Stimulated activated CD4-positive, alpha-beta T cell treated with anti-CD3 and anti-CD28 coated beads, TNF-alpha, amount 100 ng/mL, for 24 hours (primary cell): ENCODE measurements at places on chromosomes 12 and 14.

- no peak for DNase-seq
These were observed 24.7 kb downstream of the BDKRB2 start for GRCh38 chr14:96229315-96229714.

- no peak for DNase-seq
These were observed 92.2 kb upstream of the ATF7IP start for GRCh38 chr12:14272956-14273912.

GRCh38 chr12:97404543-97404942 is 58.1 kb upstream of the RMST start:
- DNase-seq, result no peak

DNA sequence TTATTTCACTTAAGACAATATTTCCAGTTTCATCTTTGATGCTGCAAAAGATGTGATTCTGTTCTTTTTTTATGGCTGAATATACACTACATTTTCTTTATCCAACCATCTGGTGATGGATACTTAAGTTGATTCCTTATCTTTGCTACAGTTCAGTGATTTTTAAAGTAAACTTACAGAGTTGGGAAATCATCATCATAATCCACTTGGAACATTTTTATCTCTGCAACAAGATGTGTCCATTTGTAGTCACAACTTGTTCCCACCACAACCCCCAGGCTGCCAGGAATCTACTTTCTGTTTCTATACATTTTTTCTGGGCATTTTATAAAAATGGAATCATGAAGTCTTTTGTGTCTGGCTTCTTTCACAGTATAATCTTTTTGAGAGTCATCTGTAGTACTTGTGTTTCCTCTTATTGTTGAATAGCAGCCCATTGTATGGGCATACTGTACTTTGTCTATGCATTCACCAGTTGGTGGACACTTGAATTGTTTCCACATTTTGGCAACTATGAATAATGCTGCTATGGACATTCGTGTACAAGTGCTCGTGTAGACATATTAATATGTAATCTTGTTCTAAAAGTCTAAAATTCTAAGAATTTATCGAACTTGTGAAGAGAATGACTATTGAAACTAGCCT is 212.5 kb upstream of the DDHD1 start:
- DNase-seq, result no peak

GRCh38 chr14:100773331-100774163 is 46.9 kb downstream of the DLK1 start:
- no peak for DNase-seq

DNA sequence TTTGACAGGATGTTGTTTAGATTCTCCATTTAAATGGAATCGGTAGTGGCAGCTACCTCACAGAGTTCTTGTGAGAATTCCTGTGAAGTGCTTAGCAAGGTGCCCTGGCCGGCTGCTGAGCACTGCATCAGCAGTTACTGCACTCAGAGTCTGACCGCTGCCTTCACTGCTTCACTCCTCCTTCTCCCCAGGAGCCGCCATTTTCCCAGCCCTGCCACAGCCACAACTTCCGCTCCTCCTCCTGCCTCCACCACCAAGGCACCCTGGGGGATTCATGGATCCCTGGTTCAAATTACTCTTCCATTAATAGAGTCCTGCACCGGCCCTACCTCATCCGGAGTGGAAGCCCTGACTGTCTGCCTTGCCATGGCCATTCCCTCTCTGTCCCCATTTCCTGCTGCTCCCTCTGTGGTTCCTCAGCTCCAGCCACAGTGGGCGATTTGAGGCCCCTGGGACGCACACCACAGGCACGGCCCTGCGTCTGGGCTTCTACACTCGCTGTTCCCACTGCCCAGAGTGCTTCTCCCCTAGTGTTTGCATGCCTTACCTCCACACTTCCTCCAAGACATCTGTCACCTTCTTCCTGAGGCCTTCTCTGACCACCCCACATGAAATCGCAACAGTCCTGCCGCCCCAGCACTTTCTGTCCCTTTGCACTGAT is 210.3 kb downstream of the IPO8 start:
- no peak for DNase-seq

GRCh38 chr12:50627491-50627890 is 122.7 kb downstream of the DIP2B start:
- no peak for DNase-seq

DNA sequence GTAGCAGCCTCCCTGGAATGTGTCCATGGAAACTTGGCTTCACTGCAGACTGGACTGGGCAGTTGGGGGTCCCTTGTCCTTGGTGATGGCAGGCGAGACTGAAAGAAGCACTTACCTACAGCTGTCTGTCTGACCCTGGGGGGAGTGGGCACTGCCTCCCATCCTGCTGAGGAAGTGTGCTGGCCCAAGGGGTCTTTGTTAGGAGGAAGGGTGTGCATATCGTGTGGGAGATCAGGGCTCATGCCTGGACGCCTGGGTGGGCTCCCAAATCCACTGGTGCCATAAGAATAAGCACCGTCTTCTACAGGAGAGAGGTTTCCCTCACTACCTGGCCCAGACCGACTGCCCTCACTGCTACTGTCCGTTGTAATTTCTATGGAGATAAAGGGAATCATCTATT is 81.4 kb downstream of the PIWIL1 start:
- no peak for DNase-seq

DNA sequence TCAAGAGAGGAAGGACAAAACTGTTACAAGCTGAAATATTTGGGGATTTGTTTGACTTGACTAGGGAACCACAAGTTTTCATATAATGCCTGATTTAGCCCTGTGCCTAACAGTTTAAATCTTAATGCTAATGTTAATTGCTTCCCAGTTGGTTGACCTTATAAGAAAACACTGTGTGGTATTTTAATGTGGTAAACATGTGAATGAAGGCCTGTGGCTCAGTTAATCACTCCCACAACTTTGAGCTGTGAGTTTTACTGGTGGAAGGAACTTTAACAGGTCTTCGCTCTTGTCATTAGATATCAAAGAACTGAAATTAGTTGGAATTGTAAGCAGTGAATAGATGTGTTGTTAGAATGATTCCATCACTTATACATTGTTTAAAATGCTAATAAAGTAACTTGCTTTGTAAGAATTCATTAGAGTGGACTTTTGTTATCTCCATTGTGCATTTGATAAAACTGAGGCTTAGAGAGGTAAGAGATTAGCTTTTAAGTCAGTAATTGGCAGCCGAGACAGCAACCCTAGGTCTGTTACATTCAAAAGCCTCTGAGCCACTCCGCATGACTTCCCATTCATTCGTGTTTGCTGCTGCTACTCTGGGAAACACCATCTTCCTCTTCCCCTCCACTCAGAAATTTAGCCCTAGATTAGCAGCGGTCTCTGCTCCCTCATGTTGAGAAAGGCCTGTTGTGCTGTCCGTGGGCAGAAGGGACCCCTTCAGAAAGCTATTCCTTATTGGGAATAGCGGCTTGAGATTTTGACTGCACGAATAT is 1.0 kb upstream of the TBK1 start:
- DNase-seq, result no peak

GRCh38 chr12:46148327-46149078 is 120.3 kb downstream of the SLC38A1 start:
- no peak for DNase-seq

- no peak for DNase-seq
These were observed 15.7 kb downstream of the MYRFL start for GRCh38 chr12:69840727-69841126.
